ENCODE measurements at places on chromosomes 7 and 10.

- DNase-seq, result no peak
Measured at GRCh38 chr7:74512762-74513161, 59.1 kb downstream of the GTF2IRD1 start.

- DNase-seq, result no peak
Measured at GRCh38 chr7:45215601-45216062, 58.0 kb downstream of the RAMP3 start.

DNA sequence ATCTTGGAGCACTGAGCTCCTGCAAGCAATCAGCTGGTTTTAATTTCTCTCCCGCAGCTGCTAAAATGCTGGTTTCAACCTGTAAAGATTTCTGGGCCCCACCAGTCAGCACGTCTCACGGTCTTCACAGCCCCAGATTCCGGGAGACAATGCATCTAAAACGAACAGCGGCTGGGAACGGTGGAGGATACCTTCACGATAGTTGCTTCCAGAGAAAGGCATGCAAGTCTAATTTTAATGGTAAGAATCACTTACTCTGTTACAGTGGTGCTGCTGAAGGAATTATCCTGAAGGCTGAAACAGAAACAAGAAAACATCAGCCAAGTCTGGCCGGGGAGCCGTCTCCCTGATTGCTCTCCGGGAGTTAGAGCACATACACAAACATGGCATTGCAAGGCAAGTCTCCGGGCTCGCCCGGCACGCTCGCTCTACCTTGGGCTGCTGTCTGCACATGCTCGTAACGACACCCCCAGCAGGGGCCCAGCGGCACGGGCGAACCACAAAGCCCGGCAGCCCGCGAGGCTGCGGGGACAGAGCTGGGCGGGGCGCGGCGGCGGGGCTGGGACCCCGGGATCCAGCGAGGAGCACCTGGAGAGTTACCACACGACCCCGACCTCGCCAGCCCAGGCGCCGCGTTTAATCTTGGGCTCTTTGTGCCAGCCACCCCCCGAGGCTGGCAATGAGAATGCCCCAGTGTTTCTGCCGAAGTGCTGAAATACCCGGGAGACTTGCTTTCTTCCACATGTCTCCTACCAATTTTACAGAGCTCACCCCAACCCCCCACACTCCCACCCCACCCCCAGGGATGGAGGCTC lies at the start of gene FAM13C:
Gene FAM13C (minus strand): TSS at position 406 of the 815 bp plus-strand sequence. CDS start 89 bp downstream, at position 317.
- peak; percentile 31 for DNase-seq

- no peak for DNase-seq
Measured at GRCh38 chr7:95922191-95922590, 149.8 kb downstream of the DYNC1I1 start.

- DNase-seq, result peak; percentile 88
Measured at GRCh38 chr10:62244785-62245467, 23.7 kb downstream of the RTKN2 start.

DNA sequence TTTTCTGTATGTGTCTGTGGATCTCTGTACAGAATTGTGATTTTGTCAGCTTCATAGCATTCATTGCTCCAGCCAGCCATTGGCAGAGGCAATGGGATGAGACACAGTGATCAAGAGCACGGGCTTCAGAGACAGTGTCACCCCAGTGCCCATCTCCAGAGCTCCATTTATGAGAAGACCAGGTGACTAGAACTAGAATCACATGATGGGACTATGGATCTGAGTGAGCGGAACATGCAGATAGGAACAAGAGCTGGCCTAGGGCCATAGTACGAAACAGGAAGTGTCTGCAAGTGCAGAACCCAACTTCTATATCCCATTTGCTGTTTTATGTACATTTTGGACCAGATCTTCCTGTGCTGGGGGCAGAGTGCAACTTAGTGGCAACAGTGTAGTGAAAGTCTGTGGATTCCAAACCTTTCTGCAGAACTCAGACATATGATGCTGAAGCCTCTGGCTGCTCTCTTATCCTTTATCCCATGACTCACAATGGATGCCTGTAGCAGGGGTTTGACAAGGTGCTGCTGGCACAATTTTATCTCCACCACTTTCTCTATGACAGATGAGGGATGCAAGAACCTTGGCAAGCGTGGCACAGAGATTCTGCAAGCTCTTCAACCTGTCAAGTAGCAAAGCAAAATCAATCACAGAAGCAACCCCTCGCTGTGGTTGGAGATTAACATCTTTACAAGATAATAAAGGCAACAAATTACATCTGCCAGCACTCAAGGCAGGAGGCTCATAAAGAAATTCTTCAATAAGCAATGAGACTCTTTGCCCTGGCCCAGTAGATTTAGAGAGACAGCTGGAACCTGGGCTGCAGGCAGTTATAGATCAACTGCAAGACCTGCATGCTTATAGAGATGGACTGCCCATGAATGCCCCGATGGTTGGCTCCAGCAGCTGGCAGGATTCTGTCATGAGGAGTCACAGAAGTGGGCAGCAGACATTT lies 681.3 kb downstream of the TNS3 start:
- DNase-seq, result no peak

GRCh38 chr7:41887416-41887815 lies 184.5 kb upstream of the INHBA start:
- no peak for DNase-seq

DNA sequence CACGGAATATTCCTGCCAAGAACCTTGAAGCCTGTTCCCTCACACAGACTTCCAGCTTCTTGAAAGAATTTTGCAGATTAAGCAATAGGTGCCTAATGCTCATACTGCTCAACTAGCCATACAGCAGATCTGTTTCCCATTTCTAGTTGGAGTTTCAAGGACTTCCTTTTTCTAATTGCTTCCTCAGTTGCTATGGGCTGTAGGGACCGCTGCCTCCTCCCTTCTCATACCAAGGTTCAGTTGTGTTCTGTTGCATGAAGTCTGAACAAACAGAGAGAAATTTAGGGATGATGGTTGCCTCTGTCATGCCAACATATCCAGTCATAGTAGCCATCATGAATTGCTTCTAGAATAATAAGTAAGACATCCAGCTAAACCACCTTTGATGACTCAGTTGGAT lies 6.8 kb downstream of the ITGA8 start:
- no peak for DNase-seq

DNA sequence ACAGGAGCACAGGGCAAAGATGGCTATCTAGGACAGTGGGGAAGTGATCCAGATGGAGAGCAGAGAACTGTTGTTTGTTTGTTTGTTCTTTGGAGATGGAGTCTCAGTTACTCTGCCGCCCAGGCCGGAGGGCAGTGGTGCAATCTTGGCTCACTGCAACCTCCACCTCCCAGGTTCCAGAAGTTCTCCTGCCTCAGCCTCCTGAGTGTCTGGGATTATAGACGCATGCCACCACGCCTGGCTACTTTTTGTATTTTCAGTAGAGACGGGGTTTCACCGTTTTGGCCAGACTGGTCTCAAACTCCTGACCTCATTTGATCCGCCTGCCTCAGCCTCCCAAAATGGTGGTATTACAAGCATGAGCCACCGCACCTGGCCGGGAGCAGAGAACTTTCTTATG lies 20.9 kb downstream of the METTL2B start:
- no peak for DNase-seq

DNA sequence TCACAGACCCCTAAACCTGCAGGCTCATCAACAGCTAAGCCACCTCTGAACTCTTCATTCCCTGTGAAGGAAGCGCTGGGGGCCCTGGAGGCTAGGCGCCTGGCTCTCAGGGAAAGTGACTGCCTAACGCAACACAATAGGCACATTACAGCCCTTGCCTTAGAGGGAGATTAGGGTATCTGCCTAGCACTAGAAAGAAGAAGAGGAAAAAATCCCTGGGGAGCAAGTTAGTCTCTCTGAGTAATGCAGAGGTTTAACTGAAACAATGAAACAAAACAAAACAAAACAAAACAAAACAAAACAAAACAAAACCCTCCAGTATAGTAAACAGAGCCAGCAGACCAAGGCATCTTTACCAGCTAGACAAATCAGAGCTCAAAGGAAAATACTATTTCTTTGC lies 2.6 kb downstream of the ZNF777 start:
- no peak for DNase-seq

DNA sequence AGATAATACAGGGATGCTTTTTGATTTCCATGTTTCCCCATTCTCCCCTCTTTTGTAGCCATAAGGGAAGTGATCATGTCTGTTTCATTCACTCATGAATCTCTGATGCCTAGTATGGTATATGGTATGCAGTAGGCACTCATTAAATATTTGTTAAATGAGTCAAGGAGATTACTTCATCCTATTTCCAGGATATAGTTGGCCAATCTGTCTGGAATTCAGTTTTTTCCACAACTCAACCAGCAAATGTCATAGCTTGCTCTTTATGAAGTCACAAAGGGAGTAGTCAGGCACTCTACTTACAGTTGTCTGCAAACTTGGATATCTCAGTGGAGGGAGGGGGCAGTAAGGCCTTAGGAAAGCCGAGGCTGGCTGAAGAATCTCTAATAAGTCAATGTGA lies 853.6 kb downstream of the LRMDA start:
- no peak for DNase-seq

GRCh38 chr7:5320391-5320790 lies 37.6 kb downstream of the SLC29A4 start:
- no peak for DNase-seq

- no peak for DNase-seq
Measured at GRCh38 chr7:1590476-1590875, 20.6 kb upstream of the PSMG3 start.

DNA sequence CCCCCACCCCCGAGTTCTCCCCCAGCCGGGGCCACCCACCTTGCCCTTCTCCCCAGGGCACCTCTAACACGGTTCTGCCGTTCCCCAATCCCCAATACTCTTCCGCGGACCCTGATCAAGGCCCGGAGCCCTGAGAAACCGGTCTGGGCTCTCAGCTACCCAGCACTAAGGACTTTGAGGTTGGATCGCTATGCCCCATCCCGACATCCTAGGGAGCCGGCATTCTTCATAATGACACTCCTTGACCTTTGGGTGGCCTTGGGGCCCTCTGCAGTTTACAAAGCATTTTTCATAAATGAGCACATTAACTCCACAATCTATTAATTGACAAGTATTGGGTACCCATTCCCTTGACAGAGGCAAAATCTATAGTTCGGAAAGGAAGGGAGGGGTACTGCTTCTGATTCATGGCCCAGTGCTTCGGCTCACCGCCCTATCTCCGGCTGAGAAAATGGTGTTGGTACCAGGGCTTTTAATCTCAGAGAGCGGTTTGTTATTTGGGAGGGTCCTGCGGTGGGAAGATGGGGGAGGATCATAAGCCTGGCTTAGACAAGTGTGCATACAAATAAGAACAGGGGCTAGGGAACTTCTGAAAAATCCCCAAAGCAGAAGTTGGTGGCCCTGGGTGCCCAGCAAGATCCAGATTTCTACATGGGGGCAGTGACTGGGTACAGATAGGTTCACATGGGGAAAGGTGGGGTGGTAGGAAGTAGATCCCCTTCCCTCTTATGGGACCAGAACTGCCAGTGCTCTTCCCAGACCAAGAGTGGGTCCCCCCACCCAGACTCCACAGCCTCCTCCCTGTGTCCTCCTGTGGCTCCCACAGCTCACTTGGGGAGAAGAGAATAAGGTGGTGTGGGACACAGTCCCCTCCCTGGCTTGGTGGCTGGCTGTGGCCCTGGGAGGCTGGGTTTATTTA lies 3.2 kb downstream of the IMPDH1 start:
- DNase-seq, result no peak

DNA sequence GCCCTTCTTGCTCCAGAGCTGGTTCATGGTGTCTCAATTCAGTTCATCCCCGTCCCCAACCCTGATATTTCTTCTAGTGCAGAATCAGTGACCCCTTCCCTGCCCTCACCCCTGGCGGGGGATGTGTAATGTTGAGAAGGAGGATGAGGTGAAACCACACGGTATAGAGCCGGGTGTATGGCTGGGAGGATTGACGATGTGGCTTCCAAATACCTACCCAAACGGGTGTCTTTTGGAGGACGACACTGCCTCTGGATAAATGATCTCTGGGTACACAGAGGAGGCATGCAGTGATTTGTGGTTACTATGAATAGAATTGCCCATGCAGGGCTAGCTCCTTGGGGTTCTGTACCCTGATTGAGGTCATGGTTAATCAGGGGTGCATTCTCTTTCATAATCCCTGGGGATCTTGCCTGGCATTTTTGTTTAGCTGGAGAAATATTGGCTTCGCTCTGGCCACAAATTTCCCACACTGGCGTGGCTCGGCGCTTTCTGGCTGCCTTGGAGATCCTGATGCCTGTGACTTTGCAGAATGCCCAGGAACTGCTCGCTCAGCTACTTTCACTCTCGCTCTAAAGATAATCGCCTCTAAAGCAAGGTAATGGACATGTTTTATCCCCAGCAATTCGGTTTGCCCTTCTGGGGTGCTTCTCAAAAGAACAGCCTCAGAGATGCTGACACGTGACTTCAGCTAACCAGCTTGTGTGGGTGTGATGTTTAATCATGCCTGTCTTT lies 89.2 kb downstream of the RBM20 start:
- no peak for DNase-seq

DNA sequence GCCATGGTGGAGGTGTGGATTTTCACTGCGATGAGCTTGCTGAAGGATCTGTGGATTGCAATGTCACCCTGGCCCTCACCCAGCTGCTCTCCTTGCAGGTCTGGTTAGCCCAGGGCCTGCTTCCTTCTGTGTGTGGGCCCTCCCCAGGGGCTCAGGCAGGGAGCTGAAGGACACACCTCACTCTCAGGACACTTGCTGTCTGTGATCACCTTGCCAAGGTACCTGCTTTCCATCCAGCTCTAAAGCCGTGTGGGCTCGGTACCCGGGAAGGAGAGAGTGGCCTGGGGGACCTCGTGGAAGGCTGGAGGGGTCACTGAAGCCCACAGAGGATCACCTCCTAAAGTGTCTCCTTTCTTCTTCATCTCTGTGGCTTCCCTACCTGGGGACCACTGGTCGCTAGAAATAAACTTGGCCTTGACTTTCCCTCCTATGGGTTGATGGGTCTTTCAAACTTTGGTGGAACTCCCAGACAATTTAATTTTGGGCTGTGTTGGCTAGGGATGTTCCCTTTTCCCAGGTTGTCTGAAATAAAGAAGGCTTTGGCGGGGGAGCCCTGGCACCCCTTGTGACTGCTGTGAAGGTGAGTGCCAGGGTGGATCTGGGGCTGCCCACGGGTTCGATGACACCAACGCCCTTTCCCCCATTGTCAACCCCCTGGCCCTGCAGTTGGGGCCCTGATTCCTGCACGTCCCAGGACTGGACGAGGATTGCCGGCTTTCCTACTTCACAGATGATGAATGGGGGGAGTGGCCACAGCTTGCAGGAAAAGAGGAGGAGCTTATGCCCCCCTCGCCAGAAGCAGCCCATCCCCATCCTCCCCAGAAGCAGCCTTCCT lies 331.0 kb downstream of the ADARB2 start:
- no peak for DNase-seq

- DNase-seq, result no peak
Measured at GRCh38 chr7:124449896-124450295, 315.7 kb downstream of the GPR37 start.

DNA sequence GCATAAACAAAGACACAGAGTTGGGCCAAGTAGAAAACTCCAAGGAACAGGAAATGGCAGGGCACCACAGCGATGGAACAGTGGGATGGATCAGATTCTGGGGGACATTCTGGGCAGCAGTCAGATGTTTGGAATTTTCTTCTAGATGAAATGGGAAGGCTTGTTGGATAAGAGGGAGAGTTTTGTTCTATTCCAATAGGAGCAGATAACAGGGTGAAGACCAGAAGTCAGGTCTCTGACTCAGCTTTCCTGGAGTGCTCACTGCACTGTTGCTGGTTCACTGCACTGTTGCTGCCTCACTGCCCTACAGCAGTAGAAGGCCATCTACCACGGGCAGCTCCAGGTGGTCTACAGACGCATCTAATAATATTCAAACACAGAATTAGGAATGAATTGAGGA lies 135.6 kb downstream of the ATE1 start:
- DNase-seq, result no peak

Measured in activated CD4-positive, alpha-beta T cell treated with anti-CD3 and anti-CD28 coated beads, Interleukin-2, Interleukin-6, amounts not matched to agents 100 ng/mL and 50 ng/mL, durations not matched to agents 16 hours and 8 hours (primary cell).